Suppressor macrophage treated with lipopolysaccharide for 4 hours (primary cell): ENCODE measurements at places on chromosomes 2 and 18.
A peak's percentile ranks its signal among the peaks of the same experiment; 100 is the strongest.

DNA sequence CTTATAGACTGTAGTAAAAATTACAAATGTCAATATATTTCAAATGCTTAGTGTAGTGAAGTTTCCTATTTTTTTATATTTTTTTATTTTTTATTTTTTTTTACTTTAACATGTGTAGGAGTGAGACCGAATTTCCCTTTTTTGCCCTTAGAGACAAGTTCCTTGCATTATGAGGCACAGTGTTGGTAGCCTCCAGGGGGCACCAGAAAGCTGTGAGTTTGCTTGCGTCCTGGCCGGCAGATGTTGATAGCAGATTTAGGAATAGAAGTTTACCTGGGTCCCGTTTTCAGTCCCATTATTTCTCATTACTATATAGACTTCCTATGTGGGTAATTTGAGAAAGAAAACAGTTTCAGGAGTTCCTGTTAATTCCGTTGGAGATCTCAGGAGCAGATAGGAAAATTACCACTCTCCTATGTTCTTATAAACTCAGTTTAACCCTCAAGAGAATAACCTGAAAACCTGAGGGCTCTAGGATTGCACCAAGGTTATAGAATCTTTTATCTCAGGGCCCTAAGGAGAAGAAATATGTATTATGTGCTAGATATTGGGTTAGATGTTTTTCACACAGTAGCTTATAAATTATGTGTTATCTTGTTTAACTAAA lies 157.5 kb upstream of the SESTD1 start:
- peak; percentile 69 for DNase-seq

DNA sequence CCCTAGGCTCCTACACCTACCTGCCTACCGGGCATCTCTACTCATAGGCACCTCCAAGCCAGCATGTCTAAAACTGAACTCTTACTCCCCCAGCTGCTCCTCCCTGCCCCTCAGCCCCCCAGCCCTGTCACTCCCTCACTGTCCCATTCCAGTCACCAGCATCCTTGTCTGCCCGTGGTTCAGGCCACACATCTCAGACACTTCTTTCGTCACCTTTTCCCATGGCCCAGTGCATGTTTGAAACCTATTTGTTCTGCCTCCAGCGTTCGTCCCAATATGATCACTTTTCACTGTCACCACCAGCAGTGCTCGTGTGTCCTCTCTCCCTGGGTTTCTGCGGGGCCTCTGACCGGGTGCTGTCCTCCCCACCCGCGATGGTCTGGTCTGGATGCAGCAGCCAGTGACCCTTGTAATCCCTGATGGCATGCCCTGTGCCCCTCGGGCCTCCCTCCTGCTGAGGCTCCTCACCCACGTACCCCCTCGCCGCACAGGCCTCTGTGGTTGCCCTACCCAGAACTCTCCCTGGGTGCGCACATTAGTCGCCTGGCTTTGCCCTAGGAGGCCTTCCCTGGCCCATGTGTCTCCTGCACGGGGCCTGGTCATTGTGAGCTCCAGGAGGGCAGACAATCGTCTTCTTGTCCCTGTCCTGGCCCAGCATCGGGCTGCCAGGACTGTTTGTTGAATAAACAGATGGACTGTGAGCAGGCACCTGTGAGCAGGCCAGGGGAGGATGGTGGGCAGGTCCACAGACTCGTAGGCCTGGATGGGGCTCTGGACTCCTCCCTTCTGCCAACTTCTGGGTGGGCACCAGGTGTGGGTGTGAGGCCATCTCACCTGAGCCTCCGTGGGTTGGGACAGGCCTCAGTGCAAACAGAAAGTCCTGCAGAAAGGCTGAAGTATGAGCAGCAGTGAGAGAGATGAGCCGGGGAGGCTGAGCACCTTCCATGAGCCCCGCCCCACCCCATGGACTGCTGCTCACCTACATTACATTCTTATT lies 15.5 kb downstream of the LDLRAD4 start:
- no peak for DNase-seq

DNA sequence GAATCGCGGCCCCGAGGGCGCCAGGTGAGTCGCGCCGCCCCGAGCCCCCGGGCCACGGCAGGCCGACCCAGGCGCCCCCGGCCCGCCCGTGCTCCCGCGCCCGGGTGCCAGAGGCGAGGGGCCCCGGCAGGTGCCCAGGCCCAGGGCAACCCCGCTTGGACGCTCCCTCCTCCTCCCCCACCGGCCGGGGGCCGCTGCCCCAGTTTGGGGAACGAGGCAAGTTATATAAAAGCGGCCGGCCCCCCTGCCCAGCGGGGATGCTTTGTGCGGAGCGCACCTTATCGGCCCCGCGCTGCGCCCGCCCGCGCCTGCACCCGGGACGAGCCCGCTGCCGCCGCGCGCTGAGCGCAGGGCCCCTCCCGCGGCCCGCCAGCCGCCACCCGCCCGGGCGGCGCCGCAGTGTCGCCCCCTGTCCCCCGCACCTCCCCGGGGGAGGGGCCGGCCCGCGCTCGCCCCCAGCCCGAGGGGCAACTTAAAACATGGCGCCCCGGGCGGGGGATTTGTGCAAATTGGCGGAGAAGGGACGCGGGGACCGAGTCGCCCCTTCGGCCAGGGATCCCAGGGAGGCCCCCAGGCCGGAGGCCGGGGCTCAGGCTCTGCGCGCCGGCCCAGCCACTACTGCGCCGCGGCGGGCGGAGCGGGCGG lies 639 bp downstream of the EPB41L3 start:
- DNase-seq, result peak; percentile 48

GRCh38 chr2:22215517-22215916 lies 1091.7 kb downstream of the TDRD15 start:
- DNase-seq, result no peak

DNA sequence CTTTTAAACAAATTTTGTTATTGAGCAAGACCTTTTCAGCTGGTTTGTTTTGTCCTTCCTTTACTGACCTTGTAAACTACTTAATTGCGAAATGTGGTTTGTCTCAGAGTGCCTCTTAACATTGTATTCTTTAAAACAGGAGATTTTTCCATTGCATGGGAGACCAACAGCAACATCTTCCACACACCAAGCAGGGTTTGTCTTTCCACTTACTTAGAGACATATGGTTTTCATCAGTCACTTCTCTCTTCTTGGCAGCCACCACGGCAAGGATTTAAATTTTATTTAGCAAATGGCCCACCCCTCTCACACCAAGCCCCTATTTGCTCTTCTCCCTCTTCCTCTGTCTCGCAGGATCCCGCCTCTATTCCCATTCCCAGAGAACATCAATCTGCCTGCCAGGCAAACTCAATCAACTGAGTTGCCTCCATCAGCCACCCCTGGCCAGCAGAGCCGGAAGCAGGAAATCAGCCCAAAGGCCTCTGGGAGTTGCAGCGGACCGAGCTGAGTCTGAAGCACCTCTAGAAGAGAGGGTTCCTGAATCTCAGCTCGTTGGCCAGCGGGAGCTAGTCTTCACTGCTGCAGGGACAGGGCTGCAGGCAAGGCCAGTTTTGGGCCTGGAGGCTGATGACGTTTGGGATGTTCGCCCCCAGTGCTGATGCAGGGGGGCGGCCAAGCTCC lies 11.3 kb upstream of the CIB4 start:
- DNase-seq, result no peak

DNA sequence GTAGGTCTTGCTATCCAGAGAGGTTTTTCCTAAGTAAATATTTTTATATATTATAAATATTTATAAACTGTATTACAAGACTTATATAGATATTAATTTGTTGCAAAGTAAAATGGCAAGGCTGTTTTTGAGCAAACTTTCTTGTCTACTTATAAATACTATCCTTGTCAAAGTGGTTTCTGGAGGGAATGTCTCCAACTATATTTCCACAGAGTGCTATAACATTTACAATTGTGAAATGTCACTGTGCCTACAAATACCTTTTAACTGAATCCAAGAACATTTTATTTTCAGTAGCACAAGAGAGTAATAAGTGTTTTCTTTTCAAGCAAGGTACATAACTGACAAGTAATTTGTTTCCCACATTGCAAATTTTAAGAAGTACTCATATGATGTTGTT lies 256.8 kb downstream of the ZNF385B start:
- no peak for DNase-seq

GRCh38 chr2:185787227-185788145 lies 48.9 kb downstream of the FSIP2 start:
- no peak for DNase-seq

DNA sequence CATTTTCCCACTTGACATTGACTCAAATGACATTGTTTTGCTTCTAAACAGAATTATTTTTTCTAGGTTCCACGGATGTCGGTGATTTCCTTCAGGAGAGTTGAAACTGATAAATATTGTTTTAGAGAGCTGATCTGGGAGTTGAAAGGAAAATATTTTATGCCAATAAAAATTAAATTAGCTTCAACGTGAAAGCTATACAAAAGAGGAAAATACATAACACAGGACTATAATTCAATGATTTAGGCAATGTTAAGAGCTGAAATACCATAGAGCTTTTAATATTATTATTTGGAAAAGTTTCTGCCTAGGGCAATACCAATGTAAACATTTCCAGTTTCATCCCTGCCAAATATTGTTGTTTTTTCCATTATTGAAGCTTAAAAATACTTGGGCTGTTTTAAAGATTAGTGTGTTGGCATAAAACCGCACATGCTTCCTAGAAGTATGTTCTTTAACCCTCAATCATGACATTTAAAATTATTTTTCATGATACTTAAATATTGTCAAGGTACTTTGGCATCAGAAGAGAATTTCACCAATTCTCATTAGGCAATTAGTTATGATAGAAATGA lies 18.6 kb upstream of the PDE1A start:
- no peak for DNase-seq

DNA sequence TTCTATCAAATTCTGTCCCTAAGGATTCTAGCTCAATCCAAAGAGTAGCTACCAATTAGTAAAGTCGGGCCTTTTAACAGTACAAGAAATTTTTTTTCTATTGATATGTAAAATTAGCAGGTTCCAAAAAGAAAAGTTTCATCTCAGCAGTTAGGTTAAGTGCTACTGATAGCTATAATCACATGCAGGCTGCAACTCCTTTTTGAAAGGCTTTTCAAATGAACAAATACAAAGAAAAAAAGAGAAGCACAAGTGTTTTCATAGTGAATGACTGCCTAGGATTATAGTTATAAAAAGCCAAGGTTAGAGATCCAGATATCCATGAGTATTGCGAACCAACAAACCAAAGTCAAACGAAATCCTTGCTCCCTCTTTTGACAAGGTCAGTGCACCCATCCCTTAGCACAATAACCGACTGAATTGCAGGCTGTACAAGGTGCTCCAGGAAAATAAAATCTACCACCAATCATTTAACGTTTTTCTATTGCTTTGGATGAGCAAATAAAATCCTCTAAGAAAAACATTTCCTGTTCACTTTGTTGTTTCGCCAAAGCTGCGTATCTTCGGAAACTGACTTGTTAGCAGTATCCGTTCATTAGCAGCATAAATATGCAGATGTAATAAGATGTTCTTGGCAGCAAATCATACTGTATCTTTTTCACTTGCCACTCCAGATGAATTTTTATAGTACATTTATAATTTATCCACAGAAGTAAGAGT lies 100.2 kb downstream of the SRBD1 start:
- no peak for DNase-seq

- DNase-seq, result peak; percentile 96
These were observed 23.0 kb downstream of the CYTIP start for GRCh38 chr2:157420771-157421323.

- peak; percentile 67 for DNase-seq
These were observed 12.5 kb upstream of the NAB1 start for GRCh38 chr2:190636361-190636760.

- no peak for DNase-seq
These were observed 892.1 kb upstream of the ACVR2A start for GRCh38 chr2:146952696-146953095.

GRCh38 chr2:235936493-235936892 lies 231.7 kb downstream of the GBX2 start:
- DNase-seq, result peak; percentile 4

DNA sequence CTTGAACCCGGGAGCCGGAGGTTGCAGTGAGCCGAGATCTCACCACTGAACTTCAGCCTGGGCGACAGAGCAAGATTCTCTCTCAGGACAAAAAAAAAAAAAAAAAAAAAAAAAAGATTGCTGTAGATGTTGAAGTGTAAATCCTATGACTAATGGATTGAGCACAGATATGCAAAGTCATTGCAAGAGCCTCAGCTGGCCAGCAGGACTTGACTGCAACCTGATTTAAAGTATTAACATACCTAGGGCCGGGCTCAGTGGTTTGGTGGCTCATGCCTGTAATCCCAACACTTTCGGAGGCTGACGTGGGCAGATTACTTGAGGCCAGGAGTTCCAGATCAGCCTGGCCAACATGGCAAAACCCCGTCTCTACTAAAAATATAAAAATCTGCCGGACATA lies 103.4 kb upstream of the MSH2 start:
- peak; percentile 47 for DNase-seq

DNA sequence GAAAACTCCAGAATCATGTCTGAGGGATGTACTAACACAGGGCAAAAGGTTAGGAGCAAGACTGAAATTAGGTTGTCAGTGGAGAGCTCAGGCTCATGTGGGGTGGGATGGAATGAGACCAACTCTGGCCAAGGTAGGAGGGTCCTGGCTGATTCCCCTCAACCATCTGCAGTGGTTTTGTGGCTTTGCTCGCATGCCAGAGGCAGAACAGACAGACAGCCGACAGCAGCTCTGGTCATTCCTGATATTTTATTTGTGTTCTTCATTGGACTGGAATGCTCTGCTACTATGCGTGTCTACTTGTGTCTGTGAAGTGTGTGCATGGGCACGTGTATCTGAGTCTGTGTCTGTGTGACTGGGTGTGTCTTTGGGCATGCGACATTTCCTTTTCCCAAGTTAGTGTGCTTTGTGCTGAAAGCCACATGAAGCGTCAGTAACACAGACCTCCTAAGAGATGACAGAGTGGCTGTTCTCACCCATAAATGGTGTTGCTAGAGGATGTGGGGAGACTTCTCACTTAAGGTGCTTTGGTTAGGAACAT lies 239.5 kb downstream of the CNTNAP5 start:
- no peak for DNase-seq

- no peak for DNase-seq
These were observed 1.6 kb upstream of the ERMN start for GRCh38 chr2:157327200-157327599.

- no peak for DNase-seq
These were observed 33.1 kb upstream of the ADNP2 start for GRCh38 chr18:80075940-80076339.

GRCh38 chr2:65320946-65321345 lies 93.3 kb downstream of the ACTR2 start:
- DNase-seq, result no peak

DNA sequence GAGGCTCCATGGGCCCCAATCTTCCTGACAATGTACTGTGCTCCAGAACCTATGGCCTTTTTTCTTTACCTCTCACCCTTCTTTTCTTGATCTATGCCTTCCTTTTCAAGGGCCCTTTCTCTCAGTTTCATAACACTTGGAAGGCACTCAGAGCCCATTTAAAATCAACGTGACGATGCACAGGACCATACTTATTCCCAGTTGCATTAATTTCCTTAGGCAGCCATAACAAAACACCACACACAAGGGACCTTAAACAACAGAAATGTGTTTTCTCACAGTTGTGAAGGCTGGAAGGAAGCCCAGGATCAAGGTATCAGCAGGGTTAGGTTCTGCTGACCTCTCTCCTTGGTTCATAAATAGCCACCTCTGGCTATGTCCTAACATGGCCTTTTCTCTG lies 414.0 kb upstream of the TNP1 start:
- DNase-seq, result no peak
